ENCODE measurements at places on chromosomes 1 and 21.

GRCh38 chr1:117860896-117861610, 68.4 kb downstream of the GDAP2 start:
- no peak for DNase-seq

DNA sequence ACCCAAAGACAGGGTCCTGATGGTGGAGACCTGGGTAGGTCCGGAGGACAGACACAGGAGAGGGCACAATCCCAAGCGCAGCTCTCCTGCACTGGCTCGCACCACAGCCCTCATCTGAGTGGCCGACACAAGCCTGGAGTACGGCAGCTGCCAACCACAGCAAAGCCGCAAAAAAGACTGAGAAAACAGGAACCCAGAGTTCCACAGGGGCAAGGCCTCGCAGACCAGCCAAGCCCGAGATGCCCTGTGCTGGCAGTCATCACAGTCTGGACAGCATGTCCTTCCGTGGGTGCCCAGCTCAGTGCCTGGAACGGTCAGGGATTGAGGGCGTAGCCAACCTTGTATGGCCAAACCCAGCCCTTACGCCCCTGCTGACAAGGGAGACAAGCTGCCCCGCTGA, 11.4 kb downstream of the ZBTB48 start:
- no peak for DNase-seq

DNA sequence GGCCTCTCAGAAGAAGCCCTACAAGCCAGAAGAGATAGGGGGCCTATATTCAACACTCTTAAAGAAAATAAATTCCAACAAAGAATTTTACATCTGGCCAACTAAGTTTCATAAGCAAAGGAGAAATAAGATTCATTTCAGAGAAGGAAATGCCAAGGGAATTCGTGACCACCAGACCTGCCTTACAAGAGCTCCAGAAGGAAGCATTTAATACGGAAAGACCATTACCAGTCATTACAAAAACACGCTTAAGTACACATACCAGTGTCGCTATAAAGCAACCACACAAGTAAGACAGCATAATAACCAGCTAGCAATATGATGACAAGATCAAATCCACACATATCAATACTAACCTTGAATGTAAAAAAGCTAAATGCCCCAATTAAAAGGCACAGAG, 704.9 kb upstream of the CHRM3 start:
- DNase-seq: no peak

DNA sequence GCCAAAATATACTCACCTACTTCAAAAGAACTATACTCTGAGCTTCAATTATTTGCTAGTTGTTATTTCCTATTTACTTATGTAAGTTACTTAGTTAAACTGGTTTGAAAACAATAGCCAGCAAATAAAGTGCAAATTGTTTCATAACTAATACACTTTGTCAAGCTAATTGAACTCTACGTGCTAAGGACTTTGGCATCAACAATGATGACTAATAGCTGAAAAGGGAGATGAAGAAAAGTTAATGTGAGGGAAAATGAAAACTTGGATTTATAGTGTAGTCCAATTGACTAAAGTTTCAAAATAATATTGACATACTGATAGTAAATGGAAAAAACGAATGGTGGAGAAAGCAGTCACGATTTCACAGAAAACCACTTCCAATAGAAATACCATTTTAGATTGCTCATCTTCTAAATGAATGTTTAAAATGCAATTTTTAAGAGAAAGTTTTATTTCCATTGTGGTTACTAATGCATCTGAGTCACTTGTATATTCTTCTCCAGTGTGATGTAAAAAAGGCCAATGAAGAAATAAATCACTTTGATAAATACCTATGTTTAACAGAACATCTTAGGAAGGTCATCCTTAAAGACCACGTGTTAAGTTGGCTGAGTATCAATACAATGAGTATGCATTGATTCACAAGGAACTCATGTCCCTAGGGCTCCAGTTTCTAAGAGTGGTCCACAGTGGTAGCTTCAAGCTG, 455.2 kb downstream of the LTN1 start:
- DNase-seq: peak; percentile 67

DNA sequence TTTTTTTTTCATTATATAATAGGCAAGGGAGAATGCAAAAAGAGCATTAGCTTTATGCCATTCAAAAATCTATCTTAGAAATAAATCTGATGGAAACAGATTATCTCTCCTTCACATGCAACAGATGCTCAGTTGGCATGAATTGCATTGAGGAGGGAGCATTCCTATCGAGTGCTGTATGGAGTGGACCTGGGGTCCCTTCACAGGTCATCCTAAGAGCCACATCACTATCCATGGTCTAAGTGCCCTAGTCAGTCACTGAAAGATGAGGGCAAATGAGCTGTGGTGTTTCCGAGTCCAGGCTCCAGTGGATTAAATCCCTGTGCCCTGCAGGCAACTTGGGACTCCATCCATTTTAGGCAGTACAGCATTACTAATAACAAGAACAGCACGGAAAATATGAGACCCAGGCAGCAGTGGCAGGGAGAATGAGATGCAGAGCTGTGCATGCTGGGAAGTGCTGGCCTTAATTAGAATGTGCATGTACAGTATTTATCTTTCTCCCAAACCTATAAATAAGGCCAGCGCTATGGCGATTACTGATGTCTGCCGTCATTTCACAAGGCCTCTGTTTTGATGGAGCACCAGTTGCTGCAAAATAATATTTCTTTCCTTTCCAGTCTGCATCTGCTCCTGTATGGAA, 512.3 kb upstream of the PLXNA2 start:
- DNase-seq: no peak

GRCh38 chr1:109704173-109704572, 7.9 kb upstream of the GSTM5 start:
- DNase-seq: no peak

Data from bronchial epithelial cell (primary cell).